ENCODE measurements at places on chromosomes 5 and 9. TPM values are rescaled to one million over a fixed set of nuclear protein-coding genes. Genes with fewer than 3 reads are reported as not detected.

Gene FOXE1
- 0.06 TPM for polyA plus RNA-seq

Gene MPDZ
- polyA plus RNA-seq = 50.2 TPM

Gene ADAMTSL1
- polyA plus RNA-seq = 12.1 TPM

Gene GHR
- 20.7 TPM for polyA plus RNA-seq

- DNase-seq = no peak
These were observed 46.2 kb downstream of the IL31RA start for GRCh38 chr5:55897206-55897894.

GRCh38 chr9:114347675-114348074 lies 18.0 kb downstream of the ORM2 start:
- no peak for DNase-seq

- DNase-seq = no peak
These were observed 105.6 kb downstream of the PLCXD3 start for GRCh38 chr5:41404757-41405156.

GRCh38 chr5:170470275-170470674 lies 33.5 kb upstream of the KCNIP1 start:
- no peak for DNase-seq

DNA sequence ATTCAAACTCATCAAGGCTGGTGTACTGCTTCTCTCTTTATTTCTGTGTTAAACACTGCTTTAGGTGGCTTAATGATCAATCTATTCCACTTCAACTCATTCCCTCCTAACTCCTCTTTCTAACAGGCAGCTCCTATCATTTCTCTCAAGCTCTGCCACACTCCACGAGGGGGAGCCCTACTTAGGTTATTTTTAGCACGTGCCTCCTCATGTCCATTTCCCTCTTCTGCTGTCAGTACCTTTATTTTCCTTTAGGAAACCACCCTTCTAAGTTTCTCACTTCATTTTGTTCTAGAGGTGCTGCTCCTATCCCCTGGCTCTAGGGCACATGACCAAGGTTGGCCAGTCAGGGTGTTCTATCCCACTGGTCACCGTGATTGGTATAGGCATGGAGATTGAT lies 6.7 kb upstream of the BRINP1 start:
- no peak for DNase-seq

DNA sequence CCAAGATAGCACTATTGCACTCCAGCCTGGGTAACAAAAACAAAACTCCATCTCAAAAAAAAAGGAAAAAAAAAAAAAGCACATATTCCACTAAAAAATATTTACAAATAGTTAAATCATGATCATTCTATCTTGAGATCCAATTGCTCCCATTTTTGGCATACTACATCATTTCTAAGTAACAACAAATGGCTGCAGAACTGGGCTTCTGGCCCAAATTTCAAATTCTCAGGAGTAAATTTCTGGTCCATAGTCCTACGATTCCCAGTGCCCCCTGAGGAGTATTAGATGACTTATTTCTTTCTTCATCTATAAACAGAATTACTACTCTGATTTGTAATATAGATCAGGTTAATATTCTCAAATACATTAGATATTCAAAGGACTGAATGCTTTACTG lies 62.1 kb downstream of the CEMIP2 start:
- DNase-seq = no peak

GRCh38 chr5:60598424-60598823 lies 101.5 kb downstream of the DEPDC1B start:
- DNase-seq = no peak
